ENCODE measurements at places on chromosomes 5 and 9.

DNA sequence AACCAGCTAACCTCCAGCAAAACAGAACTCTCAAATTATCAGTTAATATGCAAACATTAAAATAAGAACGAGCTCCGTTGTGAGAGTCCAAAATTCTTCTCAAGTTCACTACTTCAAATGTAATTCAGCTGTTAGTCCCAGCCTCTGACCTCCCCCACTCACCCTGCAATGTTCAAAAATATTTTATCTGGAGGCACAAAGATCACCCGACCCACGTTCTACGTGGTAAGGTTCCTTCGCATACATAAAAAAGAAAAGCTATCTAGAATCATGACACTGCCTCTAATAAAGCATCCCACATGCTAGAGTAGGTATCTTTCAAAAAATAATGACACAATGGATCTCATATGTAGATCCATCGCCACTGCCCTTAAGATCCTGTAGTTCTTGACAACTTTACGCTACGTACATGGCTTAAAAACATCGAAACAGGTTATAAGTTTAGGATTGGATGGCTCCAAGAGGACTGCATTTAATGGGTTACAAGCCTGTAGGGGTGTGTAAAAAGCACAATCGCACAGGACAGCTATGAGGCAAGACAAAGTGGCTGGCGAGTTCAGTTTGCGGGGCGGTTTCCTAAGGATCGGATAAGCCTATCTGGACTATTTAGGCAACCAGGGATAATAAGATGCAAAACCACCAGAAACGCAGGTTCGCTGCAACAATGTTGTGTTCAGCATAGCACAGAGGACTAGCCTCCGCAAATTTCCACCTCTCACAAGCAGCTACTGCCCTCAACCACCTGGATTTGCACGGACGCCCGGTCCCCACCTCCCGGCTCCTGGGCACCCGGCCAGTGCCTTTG, 969 bp downstream of the CLK4 start:
- DNase-seq = no peak

DNA sequence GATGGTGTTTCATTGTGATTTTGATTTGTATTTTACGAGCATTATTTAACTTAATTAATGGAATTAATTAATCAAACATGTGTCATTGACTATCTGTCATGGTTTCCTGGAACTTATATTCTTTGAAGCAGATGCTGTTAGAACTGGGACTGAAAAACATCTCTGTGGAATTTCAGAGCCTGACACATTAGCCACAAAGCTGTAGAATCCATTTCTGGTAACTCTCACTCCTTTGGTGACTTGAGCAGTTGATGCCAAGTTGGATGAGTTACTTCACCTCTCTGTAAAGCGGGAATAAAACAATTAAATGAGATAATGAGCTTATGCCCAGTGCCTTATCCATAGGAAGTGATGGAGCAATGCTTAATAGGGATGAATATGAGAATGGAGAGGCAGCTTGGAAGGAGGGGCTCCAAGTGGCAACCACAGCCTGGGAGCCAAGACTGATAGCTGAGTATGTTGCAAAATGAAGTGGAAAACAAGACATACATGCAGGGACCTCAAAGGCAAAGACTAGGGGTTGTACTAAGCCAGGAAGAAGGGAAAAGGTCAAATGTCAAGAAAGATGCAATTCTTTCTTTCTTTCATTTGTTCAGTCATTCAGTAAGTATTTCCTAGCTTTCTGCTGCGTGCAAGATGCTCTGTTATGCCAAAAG, 23.1 kb upstream of the ADRA1B start:
- DNase-seq = no peak

DNA sequence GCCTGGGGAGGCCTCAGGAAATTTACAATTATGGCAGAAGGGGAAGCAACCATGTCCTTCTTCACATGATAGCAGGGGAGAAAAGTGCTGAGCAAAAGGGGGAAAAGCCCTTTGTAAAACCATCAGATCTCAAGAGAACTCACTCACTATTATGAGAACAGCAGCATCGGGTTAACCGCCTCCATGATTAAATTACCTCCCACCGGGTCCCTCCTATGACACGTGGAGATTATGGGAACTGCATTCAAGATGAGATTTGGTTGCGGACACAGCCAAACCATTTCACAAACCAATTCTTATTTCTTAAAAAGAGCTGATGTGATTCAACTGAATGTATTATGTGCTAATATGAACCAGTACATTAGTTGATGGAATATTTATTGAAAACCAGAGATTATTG, 63.9 kb downstream of the PARP8 start:
- DNase-seq = no peak

DNA sequence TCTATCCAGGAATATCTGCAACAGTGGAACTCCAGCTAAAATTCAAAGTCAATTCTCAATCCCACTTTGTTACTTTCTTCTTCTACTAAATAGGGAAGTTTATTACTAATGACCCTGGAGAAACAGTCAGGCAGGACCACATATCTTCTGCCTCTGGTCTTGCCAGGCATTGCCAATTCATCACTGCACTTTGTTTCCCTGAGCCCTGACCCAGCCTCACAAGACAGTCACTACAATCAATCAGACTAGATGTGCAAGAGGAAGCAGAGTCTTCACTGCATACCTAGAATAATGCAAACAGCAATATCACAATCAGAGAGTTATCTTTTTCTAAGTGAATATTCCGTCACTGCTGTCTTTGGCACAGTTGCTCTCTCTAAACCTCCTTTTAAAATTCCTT, 74.9 kb upstream of the GAS1 start:
- DNase-seq = no peak

DNA sequence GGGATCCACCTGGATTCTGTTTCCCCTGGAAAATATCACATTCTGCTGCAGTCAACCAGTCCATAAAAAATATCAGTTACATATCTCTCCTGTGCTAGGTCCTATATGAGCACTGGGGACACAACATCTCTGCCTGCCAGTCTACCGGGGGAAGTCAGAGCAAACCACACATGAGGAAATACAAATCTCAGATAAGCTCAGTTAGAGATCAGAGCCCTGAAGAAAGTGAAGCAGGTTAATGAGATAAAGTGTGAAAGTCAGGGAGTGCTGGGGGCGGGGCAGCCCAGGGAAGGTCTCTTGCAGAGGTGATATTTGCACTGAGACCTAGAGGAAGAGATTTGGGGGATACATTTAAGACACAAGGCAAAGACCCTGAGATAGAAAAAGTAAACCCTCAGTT, 67.8 kb upstream of the SLC1A1 start:
- DNase-seq = no peak
